ENCODE measurements at places on chromosomes 13 and 19.

DNA sequence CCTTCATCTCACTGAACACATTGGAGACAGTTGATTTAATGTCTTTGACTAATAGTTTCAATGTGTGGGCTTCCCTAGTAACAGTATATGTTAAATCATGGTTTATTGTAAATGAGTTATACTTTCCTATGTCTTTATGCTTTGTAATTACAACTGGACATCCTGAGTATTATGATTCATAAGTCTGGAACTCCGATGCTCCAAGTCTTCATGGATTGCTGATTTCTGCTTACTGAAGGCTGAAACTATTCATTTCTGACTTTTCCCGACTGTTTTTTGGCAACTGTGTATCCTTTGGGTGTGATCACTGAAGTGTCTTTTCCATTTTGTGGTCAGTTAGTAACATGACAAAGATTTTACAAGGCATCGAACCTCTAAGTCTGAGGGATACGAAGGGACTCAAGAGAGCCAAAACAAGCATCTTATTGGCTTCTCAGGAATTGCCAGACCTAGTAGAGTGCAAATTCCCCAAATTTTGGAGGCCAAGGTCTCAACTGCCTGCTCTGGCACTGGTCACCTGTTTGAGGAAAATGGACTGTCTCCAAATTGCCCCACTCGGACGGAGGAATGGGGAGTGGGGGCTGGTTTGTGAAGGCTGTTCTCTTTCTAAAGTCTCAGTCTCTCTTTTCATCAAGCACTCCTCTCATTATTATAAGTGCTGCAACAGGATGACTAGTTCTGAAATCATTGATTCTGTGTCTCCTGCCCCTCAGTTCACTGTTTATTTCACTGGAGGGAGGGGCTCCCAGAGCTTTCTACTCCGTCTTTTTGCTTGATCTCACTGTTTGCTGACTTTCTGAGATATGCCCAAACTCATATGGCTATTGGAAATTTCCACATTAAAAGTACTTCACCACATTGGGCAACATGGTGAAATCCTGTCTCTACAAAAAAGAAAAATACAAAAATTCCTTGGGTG, 20.2 kb upstream of the CD70 start:
- no peak for DNase-seq

- DNase-seq, result no peak
These were observed 65.3 kb upstream of the MCF2L start for GRCh38 chr13:112903606-112904195.

DNA sequence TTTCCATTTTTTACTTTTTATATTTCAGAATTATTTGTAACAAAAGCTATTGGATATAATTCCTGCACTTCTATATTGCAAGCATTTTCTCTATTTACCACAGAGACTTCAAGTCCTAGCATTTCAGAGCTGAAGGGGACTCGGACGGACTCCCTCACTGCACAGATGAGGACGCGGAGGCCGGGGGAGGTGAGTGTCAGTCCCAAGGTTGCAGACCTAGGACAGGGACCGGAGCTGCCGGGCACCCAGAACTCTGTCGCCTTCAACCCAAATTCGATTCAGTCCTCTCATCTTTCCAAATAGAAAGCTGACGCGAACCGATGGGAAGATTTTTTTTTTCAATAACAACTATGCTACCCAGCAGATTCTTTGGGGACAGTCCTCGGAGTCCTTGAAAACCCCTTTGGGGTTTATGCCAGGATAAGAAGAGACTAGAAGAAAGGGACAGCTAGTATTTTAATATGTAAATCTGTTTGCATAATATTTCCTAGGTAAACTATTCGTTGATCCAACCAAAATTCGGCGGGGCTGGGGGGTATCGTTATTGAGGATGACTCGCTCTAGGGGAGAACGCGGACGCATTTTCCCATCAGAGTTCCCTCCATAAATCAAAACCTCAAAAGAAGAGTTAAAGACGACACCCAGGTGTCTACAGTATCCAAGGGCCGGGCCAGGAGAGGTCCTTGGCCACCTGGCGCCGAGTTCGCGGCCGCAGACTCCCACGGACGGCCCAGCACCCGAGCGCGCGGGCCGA, 803 bp downstream of the FLT3 start:
- DNase-seq, result no peak

- no peak for DNase-seq
These were observed 69.2 kb downstream of the PARP4 start for GRCh38 chr13:24443366-24443765.

DNA sequence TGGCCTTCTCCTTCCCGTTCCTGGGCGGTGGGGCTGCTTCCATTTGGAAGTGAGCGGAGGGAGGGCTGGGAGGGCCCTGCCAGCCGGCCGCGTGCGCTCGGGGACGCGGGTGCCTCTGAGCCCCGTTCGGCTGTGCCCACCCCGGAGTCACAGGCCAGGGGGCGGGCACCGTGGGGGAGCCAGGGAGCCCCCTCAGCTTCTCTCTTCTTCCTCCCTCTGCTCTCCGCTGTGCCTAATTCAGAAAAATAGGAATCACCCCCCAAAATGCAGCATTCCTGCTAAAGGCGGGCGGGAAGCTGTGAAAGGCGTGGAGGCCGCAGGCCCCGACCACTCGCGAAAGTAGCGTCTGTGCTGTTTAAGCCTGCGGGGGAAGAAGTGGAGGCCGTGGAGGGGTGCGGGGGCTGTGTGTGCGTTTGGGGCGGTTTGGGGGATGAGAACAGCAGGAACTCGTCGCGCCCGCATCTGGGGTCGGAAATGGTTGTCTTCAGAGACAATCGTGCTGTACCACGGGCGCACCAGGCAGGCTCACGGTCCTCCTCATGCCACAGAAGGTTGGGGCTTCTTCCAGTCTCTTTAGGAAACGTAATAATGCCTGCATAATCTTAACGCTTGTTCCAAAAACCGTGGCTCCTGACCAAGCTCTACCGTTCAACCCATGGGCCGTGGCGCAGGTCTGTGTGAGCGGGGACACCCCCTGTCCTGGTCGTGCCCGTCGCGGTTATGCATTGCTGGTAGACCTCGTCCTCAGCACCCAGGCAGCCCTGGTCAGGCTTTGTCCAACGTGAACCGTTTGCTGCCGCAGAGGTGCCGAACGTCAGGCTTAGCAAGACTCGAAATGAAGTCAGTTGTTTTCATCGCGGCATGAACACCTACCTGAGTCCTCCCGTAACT, 110.4 kb upstream of the SOX1 start:
- DNase-seq, result no peak

DNA sequence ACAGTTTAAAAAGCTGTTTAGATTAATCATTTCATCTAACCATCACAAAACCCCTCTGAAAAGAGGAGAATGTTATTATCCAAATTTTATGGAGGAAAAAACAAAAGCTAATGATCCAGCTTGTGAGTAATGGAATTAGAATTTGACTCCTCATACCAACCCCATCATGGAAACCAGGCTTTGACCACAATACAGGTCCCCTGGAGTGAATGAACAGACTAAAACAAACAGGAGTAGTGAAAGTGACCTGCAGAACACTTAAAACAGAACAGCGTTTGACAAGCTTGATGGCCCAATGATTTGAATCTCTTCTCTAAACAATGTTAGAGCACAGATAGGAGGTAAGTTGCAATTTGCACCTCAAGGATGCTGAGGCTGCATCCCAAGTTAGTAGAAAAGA, 230.0 kb downstream of the DCT start:
- no peak for DNase-seq

DNA sequence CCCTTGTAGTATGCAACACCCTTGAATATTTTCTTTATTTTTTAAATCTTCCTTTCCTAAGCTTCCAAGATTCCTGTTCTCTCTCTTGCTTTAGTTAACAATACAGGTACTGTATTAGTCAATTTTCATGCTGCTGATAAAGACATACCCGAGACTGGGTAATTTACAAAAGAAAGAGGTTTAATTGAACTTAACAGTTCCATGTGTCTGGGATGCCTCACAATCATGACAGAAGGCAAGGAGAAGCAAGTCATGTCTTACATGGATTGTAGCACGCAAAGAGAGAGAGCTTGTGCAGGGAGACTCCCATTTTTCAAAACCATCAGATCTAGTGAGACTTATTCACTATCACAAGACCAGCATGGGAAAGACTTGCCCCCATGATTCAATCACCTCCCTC, 1024.3 kb downstream of the PCDH9 start:
- no peak for DNase-seq

DNA sequence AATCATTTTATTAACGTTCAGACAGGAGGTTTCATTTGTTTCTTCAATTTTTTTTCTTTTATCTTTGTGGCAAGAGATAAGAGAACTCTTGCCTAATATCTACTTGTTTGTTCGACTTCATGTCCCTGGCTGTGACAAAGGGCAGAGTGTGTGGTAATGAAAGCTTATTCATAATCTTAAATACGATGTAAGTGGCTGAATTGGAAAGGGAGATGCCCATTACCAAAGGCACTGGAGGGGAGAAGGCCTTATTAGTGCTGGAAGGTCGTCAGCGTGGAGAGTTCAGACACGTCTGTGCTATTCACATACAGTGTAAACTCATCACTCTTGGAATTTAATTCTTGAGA, 54.0 kb downstream of the RFC3 start:
- DNase-seq, result no peak

- no peak for DNase-seq
These were observed 1092.3 kb downstream of the EFNB2 start for GRCh38 chr13:105442949-105443699.

GRCh38 chr19:39157275-39157996, 31.9 kb downstream of the PAK4 start:
- no peak for DNase-seq

DNA sequence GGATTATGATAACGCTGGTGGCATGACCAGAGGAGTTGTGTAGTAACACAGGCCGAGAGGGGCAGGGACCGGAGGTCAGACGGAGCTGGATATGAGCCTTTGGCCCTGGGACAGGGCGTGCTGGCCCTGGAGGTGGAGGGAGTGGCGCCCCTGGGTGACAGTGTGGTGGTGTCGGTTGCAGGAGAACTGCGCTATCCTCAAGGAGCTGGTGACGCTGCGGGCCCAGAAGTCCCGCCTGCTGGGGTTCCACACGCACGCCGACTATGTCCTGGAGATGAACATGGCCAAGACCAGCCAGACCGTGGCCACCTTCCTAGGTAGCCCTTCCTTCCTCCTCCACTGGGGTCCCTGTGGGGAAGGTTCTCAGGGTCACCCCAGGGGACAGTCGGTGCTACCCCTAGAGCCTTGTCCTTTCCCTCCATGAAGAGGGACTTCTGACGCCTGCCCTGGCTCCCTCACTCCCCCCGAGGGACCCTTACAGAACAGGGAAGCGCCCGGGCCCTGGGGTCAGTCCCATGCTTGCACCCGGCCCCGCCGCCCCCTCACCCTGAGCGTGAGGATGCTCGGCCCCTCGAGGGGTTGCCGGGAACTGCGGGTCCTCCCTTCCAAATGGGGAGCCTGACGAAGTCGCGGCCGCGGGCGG, 12.8 kb upstream of the ZNF554 start:
- DNase-seq, result no peak

GRCh38 chr13:87894059-87894458, 222.9 kb downstream of the SLITRK5 start:
- DNase-seq, result no peak

DNA sequence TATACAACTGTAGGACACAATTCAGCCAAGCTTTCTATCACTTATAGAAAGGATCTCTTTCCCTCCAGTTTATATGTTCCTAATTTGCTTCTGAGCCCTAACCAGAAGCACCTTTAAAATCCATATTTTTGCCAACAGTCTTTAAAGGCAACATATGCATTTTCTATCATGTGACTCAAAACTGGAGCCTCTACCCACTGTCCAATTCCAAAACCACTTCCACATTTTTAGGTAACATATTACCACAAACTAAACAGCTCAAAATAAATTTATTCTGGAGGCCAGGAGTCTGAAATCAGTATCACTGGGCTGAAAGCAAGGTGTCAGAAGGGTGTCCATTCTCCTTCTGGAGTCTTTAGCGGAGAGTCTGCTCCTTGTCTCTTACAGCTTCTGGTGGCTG, 15.9 kb upstream of the EFNB2 start:
- DNase-seq, result no peak

DNA sequence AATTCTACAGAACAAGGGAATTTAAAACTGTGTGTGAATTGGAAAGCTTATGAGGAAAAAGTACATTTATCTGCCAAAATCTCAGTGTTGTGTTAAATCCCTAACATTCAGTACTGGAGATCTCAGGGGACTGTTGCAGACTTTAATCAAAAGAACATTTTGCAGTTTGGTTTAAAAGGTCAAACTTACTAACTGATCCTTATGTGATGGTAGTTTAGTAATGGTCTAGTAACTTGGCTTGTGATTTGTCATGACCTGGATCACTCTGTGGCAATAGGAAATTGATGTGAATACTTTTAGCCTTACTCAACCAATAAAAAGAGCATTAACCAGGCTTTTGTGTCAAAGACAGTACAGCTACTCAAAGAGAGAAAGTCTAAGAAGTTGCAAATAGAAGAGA, 862.1 kb upstream of the MIR17HG start:
- DNase-seq, result no peak

GRCh38 chr13:63389756-63390155, 1974.1 kb upstream of the PCDH20 start:
- DNase-seq, result no peak

GRCh38 chr13:33227927-33228647, 57.5 kb downstream of the STARD13 start:
- no peak for DNase-seq

- DNase-seq, result no peak
These were observed 16.9 kb downstream of the TMPRSS9 start for GRCh38 chr19:2376784-2377519.

GRCh38 chr13:101115762-101116171, 300.5 kb downstream of the NALCN start:
- no peak for DNase-seq

DNA sequence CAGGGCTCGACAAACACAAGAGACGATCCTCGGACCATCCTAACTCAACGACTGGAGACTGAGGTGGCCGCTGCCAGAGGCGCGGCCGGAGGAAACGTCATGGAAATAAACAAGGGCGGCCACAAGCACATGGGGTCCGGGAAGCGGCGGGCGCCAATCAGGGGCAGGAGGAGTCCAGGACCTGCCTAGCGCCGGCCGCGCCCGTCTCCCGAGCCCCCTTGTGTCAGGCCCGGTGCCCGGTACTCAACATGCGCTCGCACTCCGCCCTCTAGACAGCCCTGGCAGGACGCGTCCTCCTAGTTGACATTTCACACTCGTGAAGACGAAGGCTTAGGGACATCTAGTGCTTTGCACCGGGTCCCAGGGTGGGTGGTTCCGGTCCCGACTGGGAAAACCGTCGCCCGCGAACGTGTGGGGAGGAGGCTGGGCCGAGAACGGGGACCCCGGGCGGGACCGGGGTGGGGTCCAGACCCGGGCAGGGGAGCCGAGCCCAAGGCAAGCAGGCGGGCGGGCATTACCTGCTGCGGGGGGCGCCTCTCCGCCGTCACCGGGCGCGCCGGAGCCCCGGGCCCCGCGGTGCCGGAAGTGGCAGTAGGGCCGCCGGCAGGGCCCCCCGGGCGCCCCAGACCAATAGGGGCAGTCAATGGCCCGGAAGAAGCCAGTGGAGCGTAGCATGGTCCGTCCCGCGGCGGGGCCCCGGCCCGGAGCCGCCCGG, 442 bp downstream of the REXO1 start:
- no peak for DNase-seq

Measured in activated gamma-delta T cell (primary cell).